Cardiac muscle cell (in vitro differentiated cells and primary cell): ENCODE measurements at places on chromosomes 1 and 21. TPM values are rescaled to one million over a fixed set of nuclear protein-coding genes. Genes with fewer than 3 reads are reported as not detected.

Gene HCN3
- total RNA-seq, result 1.7 and 3.5 TPM in 2 replicates

Gene TMEM200B
- 17.6 and 37.6 TPM in 2 replicates for total RNA-seq

Gene SLAMF8
- not detected in 2 replicates for total RNA-seq

Gene AMPD1
- total RNA-seq, result not detected in 2 replicates

Gene CPLANE2
- total RNA-seq, result 20.5 and 26.5 TPM in 2 replicates

Gene HSD3B1
- total RNA-seq, result 0.27 TPM in 1 of 2 replicates, not detected in the other

Gene SPATA17
- 1.2 TPM in 2 replicates for total RNA-seq

Gene OR6N1
- not detected in 2 replicates for total RNA-seq

Gene KCNA3
- 0.09 TPM in 1 of 2 replicates, not detected in the other for total RNA-seq

Gene PPIAL4G
- not detected in 2 replicates for total RNA-seq

Gene BOLA1
- total RNA-seq, result 26.2 and 46.0 TPM in 2 replicates

Gene ZNF697
- 7.0 and 8.1 TPM in 2 replicates for total RNA-seq

Gene CELA3A
- not detected in 2 replicates for total RNA-seq

Gene LRRC8C
- 3.4 and 4.3 TPM in 2 replicates for total RNA-seq

Gene TTC24
- 0.15 and 0.18 TPM in 2 replicates for total RNA-seq

Gene CR1
- total RNA-seq, result not detected in 2 replicates

Gene SPRR4
- not detected in 2 replicates for total RNA-seq

Gene IFI44
- 0.18 TPM in 1 of 2 replicates, not detected in the other for total RNA-seq

Gene SYT2
- 0.03 TPM in 1 of 2 replicates, not detected in the other for total RNA-seq

Gene LCE1F
- not detected in 2 replicates for total RNA-seq

Gene FCRL2
- total RNA-seq, result not detected in 2 replicates

Gene CFAP74
- total RNA-seq, result 0.63 and 0.67 TPM in 2 replicates

Gene ATP1A4
- total RNA-seq, result 0.57 TPM in 1 of 2 replicates, not detected in the other

Gene ILDR2
- 10.6 and 12.3 TPM in 2 replicates for total RNA-seq

Gene DNASE2B
- not detected in 2 replicates for total RNA-seq

Gene RNU1-3
- under 0.01 TPM in 2 replicates for total RNA-seq

Gene NCF2
- 0.06 and 0.60 TPM in 2 replicates for total RNA-seq

Gene DCST1
- total RNA-seq, result not detected in 2 replicates

Gene CLCA1
- total RNA-seq, result not detected in 2 replicates

Gene HIVEP3
- total RNA-seq, result 0.42 TPM in 2 replicates

Gene TMEM82
- 0.51 TPM in 1 of 2 replicates, not detected in the other for total RNA-seq

Gene HSD11B1
- not detected in 2 replicates for total RNA-seq

Gene FOXD2
- not detected in 2 replicates for total RNA-seq

Gene VANGL2
- total RNA-seq, result 14.1 and 24.6 TPM in 2 replicates

Gene MRPL24
- total RNA-seq, result 34.9 and 54.1 TPM in 2 replicates

Gene SELENBP1
- total RNA-seq, result 47.1 and 73.5 TPM in 2 replicates

Gene KCNN3
- 0.81 and 1.5 TPM in 2 replicates for total RNA-seq

Gene HYI
- total RNA-seq, result 37.2 and 65.2 TPM in 2 replicates

Gene MROH9
- total RNA-seq, result not detected in 2 replicates

Gene KLHDC9
- 36.5 and 42.4 TPM in 2 replicates for total RNA-seq

Gene SAMD13
- total RNA-seq, result 1.7 and 2.5 TPM in 2 replicates

Gene FMO1
- not detected in 2 replicates for total RNA-seq

Gene NUDT4B
- 72.0 and 87.9 TPM in 2 replicates for total RNA-seq

Gene PLA2G5
- total RNA-seq, result not detected in 2 replicates

Gene MTF1
- 1.5 and 1.6 TPM in 2 replicates for total RNA-seq

Gene SPRR1A
- not detected in 2 replicates for total RNA-seq

Gene ELAPOR1
- 0.11 TPM in 1 of 2 replicates, not detected in the other for total RNA-seq

Gene FAM177B
- total RNA-seq, result not detected in 2 replicates

Gene ANGPTL1
- total RNA-seq, result 0.04 TPM in 1 of 2 replicates, not detected in the other
